ENCODE measurements at places on chromosomes 3 and 15.

GRCh38 chr3:160041465-160041864, 52.8 kb downstream of the IL12A start:
- peaks cover 6% of the 10 kb centered on the region for H3K36me3 ChIP-seq
- H3K4me3 ChIP-seq, result no peak overlapping the region
- H3K4me1 ChIP-seq, result peaks cover 11% of the 10 kb centered on the region

DNA sequence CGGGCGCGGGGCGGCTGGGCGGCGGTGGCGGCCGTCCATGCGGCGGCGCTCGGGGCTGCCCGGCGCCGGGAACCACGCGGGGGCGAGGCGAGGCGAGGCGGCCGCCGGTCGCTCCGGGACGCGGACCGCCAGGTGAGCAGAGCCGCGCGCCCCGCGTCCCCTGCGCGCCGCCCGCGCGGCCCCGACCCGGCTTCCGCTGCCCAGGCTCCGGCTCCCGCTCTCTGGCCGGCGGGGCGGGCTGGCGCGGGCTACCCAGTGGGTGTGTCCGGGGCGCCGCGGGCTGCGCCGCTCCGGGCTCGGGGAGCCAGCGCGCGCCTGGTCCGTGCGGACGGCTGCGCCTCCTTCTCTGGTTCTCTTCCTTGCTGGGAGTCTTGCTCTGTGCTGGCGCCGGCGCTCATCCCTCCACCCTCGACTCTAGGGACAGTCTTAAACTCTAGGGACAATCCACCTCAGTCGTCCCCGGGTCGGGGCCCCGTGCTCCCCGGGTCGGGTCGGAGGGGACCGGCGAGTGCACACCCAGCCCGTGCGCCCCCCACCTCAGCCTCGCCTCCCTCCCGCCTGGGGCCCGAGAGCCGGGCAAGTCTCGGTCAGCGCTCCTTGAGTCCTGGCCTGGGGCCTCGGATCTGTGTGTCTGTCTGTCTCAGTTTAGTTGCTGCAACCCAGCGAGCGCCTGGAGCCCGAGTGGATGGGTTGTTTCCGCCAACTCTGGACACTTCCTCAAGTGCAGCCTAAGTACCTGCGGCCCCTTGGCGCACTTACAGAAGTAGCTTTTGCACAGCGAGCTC, 488 bp downstream of the THSD4 start:
- peak overlapping the region; percentile 45 for H3K4me3 ChIP-seq
- H3K36me3 ChIP-seq, result no peaks in the 10 kb centered on the region
- no peak for DNase-seq
- peaks cover 5% of the 10 kb centered on the region for H3K4me1 ChIP-seq
- no peak overlapping the region for H3K27ac ChIP-seq
- peaks cover 50% of the 10 kb centered on the region for H3K27me3 ChIP-seq

- no peaks in the 10 kb centered on the region for H3K27me3 ChIP-seq
- no peaks in the 10 kb centered on the region for H3K4me1 ChIP-seq
- H3K27ac ChIP-seq, result no peak overlapping the region
Measured at GRCh38 chr3:118267588-118267987, 767.1 kb downstream of the IGSF11 start.

- H3K27me3 ChIP-seq, result peaks cover 89% of the 10 kb centered on the region
- H3K27ac ChIP-seq, result no peak overlapping the region
- DNase-seq, result no peak
- peaks cover 3% of the 10 kb centered on the region for H3K4me1 ChIP-seq
Measured at GRCh38 chr3:147418371-147418781, 9.2 kb downstream of the ZIC1 start.

DNA sequence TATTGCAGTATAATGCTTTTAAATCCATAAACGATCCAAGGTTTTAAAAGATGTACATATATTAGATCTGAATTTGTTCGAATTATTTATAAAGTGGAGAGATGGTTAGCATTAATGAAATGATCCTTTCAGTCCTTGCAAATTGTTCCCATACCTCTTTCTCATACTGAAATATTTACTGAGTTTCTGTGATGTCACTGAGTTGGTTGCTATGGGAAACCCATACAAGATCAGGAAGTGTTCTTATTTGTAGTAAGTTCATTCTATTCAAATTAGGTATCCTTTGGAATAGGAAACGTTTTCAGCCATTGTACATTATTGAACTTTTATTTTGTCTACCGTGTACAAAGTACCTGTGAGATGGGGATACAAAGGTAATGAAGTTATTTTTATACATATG, 73.2 kb upstream of the CHL1 start:
- H3K27me3 ChIP-seq, result no peaks in the 10 kb centered on the region
- no peaks in the 10 kb centered on the region for H3K36me3 ChIP-seq
- no peaks in the 10 kb centered on the region for H3K4me1 ChIP-seq

- peaks cover 36% of the 10 kb centered on the region for H3K36me3 ChIP-seq
- no peak overlapping the region for H3K27ac ChIP-seq
- no peak overlapping the region for H3K4me3 ChIP-seq
- no peaks in the 10 kb centered on the region for H3K27me3 ChIP-seq
Measured at GRCh38 chr15:42728972-42729371, 8.0 kb downstream of the CDAN1 start.

- no peak overlapping the region for H3K27ac ChIP-seq
- DNase-seq, result no peak
- H3K4me1 ChIP-seq, result no peaks in the 10 kb centered on the region
- H3K27me3 ChIP-seq, result no peaks in the 10 kb centered on the region
- H3K4me3 ChIP-seq, result no peak overlapping the region
- H3K36me3 ChIP-seq, result no peaks in the 10 kb centered on the region
Measured at GRCh38 chr15:29473621-29474105, 204.0 kb upstream of the NSMCE3 start.

DNA sequence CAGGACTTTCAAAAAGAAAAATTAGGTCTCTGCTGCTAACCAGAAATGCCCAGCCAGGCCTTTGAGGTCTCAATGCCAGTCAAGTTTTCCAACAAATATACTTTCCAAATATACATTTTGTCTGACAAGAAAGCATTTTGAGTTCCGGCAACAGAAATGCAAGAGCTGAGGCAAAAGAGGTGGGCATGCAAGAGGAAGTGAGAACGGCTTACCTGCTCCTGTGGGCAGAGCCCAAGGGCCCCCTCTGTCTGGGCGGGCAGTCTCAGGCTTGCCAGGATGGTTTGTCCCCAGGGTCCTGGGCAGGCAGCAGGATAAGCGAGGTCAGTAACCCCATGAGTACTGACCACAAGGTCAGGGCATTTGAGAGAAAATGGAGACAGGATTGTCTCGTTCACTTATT, 136.1 kb upstream of the TOPAZ1 start:
- H3K36me3 ChIP-seq, result peaks cover 2% of the 10 kb centered on the region
- peaks cover 43% of the 10 kb centered on the region for H3K27me3 ChIP-seq
- no peak overlapping the region for H3K27ac ChIP-seq
- H3K4me1 ChIP-seq, result peaks cover 23% of the 10 kb centered on the region
- no peak overlapping the region for H3K4me3 ChIP-seq

DNA sequence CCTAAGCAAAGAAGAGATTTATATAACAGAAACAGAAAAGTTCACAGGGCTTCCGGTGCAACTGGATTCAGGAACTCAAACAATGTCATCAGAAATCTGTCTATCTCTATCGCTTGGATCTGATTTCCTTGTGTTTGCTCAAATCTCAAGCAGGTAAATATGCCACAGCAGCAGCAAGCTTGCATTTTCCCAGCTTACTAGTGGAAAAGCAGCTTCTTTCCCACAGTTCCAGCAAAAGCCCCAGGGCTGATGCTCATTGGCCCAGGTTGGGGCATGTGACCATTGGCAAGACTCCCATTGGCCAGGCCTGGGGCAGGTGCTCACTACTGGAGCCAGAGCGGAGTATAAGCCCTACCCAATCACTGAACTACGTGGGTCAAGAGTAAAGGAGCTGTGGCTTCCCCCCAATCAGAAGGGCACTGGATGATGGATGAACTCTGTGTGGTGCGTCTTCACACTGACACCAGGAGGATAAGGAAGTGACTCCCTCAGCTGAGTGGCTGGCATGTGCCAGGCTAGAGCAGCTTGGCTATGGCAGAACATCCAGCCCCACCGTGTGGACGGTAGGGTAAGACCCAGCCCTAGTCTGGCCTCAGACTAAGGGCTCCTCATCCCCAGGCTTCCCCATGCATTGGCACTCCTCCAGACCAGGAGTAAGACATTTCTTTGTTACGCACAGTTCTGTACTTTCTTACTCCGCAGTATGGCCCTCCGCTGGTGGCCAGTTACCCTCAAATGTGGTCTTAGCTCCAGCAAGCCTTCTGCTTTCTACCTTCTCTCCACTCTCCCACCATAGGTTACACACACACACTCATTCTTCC, 13.1 kb upstream of the VIPR1 start:
- no peaks in the 10 kb centered on the region for H3K36me3 ChIP-seq
- H3K4me1 ChIP-seq, result no peaks in the 10 kb centered on the region
- H3K27me3 ChIP-seq, result peaks cover 12% of the 10 kb centered on the region

GRCh38 chr15:88684345-88684744, 45.5 kb downstream of the ISG20 start:
- peaks cover 21% of the 10 kb centered on the region for H3K27me3 ChIP-seq
- no peak for DNase-seq

- DNase-seq, result no peak
- H3K27ac ChIP-seq, result no peak overlapping the region
- H3K4me3 ChIP-seq, result no peak overlapping the region
- peaks cover 19% of the 10 kb centered on the region for H3K36me3 ChIP-seq
- H3K4me1 ChIP-seq, result no peaks in the 10 kb centered on the region
Measured at GRCh38 chr3:17670749-17671148, 71.7 kb downstream of the TBC1D5 start.

DNA sequence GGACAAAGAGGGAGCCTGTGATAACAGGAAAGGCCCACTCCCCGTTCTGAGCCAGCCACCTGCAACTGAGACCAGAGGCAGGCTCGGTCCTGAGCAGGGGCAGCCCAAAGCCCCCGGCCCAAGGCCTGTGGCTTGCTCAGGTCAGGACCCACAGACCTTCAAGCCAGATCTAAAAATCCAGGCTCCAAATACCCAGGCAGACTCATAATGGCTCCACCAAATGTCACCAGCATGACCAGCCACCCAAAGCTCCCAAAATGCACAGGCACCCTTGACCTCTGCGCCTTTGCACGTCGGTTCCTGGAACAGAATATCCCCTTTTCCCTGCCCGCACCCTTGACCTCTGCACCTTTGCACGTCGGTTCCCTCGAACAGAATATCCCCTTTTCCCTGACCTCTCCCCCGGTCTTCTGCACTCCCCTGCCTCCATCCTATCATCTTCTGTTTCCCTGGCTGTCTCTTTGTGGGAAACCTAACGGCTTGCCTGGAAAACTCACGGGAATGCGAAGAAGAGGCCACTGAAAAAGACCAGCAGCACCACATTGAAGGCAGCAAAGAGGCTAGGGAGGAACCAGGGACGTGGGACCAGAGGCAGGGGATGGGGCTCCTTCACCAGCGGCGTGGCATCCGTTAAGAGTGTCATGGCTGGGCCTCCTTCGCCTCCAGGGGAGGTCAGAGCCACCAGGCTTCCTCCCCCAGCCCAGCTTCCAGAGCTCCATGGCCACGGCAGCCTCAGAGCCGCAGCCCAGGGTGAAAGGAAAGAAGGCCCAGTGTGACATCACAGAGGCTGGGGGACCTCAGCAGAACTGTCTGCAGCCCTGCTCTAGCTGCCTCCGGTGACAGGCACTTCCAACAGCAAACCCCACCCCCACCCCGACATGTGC, at the start of gene ZDHHC19:
ZDHHC19 (minus strand) TSS at position 728 of the 884 bp plus-strand sequence; CDS start at position 643, 85 bp downstream.
- no peak for DNase-seq
- no peak within 1 kb of the TSS for H3K27ac ChIP-seq
- no peak within 1 kb of the TSS for H3K4me3 ChIP-seq
- H3K36me3 ChIP-seq, result no peaks in the 10 kb centered on the region
- peaks cover 9% of the 10 kb centered on the region for H3K4me1 ChIP-seq
- H3K27me3 ChIP-seq, result peaks cover 10% of the 10 kb centered on the region

DNA sequence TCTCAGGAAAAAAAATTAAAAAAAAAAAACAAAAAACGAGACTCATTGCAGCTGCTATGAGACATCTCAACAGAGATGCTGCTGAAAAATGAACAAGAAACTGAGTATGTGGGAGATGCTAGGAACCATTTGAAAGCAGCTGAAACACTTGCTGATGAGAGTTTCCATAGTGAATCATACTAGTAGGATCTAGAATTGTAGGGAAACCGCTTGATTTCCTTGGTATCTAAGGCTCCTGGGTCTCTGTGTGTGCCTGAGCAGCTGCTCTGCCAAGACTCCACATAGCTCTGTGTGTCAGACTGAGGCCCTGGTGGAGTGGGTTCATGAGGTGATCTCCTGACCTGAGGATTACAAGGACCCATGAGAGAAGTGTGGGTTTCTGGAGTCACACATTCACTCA, 313.4 kb upstream of the NECTIN3 start:
- no peaks in the 10 kb centered on the region for H3K36me3 ChIP-seq
- no peaks in the 10 kb centered on the region for H3K4me1 ChIP-seq
- H3K27ac ChIP-seq, result no peak overlapping the region
- H3K4me3 ChIP-seq, result no peak overlapping the region
- DNase-seq, result no peak

DNA sequence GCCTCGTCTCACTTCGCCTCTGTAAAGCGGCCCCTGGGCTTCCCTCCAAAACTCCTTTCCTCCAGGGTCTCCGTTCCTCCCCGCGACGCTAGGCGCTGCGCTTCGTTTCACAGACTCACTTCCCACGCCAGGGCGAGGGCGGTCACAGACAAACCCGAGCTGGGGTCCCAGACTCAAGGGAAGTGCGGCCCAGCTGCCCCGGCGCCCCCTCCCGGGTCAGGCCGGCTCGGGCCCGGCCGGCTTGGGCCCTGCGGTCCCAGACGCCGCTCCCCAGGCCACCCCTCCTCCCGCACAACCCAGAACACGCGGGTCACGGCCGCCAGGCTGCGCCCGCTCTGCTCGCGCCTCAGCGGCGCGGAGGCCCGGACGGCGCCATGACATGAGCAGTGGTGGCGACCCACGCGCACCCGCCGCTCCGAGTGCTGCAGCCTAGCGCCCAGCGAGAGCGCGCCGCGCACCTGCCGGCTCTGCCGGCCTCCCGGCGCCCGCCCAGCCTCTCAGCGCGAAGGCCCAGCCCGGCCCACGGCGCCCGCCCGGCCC, 547 bp downstream of the NUP210 start:
- H3K36me3 ChIP-seq, result peaks cover 25% of the 10 kb centered on the region
- peak; percentile 66 for DNase-seq
- H3K4me3 ChIP-seq, result peak overlapping the region; percentile 93
- H3K4me1 ChIP-seq, result peaks cover 56% of the 10 kb centered on the region
- H3K27ac ChIP-seq, result peak overlapping the region; percentile 92

GRCh38 chr15:39908186-39908585, 11.9 kb downstream of the GPR176 start:
- no peaks in the 10 kb centered on the region for H3K36me3 ChIP-seq
- H3K4me3 ChIP-seq, result no peak overlapping the region
- H3K27me3 ChIP-seq, result peaks cover 19% of the 10 kb centered on the region
- no peak overlapping the region for H3K27ac ChIP-seq

DNA sequence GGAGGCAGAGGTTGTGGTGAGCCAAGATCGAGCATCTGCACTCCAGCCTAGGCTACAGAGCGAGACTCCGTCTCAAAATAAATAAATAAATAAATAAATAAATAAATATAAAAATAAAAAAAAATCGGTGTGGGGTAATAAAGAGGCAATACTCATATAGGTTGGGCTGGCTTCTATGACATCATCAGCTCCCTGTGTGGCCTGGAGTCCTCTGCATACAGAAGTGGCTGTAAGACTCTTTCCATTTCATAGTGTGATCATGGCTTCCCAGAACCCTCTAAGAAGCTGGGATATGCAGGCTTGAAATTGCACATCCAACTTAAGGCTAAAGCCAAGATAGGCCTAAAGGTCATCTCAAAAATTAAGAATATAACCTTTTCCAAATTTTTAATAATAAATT, 101.6 kb downstream of the ZIC4 start:
- DNase-seq, result no peak
- no peak overlapping the region for H3K27ac ChIP-seq
- no peaks in the 10 kb centered on the region for H3K4me1 ChIP-seq
- H3K36me3 ChIP-seq, result no peaks in the 10 kb centered on the region
- H3K4me3 ChIP-seq, result no peak overlapping the region

- H3K36me3 ChIP-seq, result peaks cover 17% of the 10 kb centered on the region
- H3K27me3 ChIP-seq, result no peaks in the 10 kb centered on the region
- no peak for DNase-seq
Measured at GRCh38 chr3:47288966-47289910, 6.5 kb downstream of the KLHL18 start.

All from activated CD8-positive, alpha-beta memory T cell treated with anti-CD3 and anti-CD28 coated beads, Interleukin-2, amount 10 ng/mL, durations not matched to agents 7 days and 5 days (primary cell).